ENCODE measurements at places on chromosomes 16 and 17.

- DNase-seq: no peak
These were observed 83.0 kb downstream of the OR1D5 start for GRCh38 chr17:2980211-2980903.

- no peak for DNase-seq
These were observed 55.7 kb downstream of the SREBF1 start for GRCh38 chr17:17780922-17781590.

GRCh38 chr16:8063159-8063558 is 527.2 kb downstream of the TMEM114 start:
- DNase-seq: no peak

GRCh38 chr17:34434052-34434451 is 71.0 kb upstream of the CCL1 start:
- DNase-seq: no peak

- no peak for DNase-seq
These were observed 9.8 kb downstream of the ASPA start for GRCh38 chr17:3485481-3486068.

- DNase-seq: no peak
These were observed 25.3 kb upstream of the TRPV3 start for GRCh38 chr17:3582915-3583314.

DNA sequence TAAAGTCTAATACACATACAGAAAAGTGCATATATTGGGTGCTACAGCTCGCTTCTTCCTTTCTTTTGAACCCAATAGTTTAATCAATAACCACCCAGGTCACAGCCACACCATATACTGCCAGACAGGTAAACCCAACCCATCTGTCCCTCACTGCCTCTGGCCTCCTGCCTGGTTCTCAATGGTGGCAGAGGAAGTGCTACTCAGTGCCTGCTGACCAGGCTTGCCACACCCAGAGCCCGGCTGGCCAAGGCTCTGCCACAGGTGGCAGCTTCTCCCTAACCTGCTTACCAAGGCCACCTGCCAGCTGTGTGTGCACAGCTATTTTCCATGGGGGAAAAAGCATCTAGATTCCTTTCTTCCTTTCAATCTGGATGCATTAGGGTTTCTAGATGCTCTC is 584 bp downstream of the PMP22 start:
- no peak for DNase-seq
